ENCODE measurements at places on chromosomes 12 and 14.

GRCh38 chr12:51970904-51971646 lies 19.6 kb downstream of the ACVR1B start:
- peak overlapping the region; percentile 12 for H3K27ac ChIP-seq
- peaks cover under 1% of the 10 kb centered on the region for H3K36me3 ChIP-seq
- H3K27me3 ChIP-seq: no peaks in the 10 kb centered on the region
- H3K4me3 ChIP-seq: no peak overlapping the region
- DNase-seq: no peak

DNA sequence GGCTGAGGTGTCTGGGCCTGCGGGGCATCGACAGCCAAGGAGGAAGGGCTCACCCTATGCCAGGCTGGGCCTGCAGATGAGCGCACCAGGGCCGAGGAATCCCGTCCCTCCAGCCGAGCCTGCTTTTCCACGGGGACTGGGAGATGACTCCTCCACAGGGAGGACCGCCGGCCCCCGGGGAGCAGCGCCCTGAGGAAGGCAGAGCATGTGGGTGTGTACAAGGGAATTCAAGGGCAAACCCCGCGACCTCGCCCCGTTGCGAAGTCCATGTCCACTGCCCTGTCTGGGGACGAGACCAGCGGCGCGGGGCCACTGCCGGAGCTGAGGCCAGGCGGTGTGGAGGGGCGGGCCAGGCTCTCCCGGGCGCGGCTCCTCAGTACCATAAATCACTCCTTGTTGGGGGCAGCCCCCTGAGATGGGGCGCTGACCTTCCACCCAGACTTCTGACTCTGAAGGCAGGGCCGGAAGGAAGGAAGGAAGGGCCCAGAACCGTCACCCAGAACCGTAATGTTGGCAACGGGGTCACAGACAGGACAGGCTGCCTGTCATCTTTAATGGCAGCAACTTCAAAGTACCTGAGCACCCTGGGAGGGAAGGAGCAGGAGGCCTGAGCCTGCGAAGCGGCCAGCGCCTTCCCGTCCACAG lies 52.5 kb downstream of the RNF34 start:
- H3K27ac ChIP-seq: peak overlapping the region; percentile 70
- no peak for DNase-seq
- no peaks in the 10 kb centered on the region for H3K27me3 ChIP-seq
- peak overlapping the region; percentile 34 for H3K4me3 ChIP-seq

GRCh38 chr12:106058256-106059182 lies 80.2 kb downstream of the NUAK1 start:
- H3K4me3 ChIP-seq: no peak overlapping the region
- H3K27ac ChIP-seq: peak overlapping the region; percentile 28
- H3K36me3 ChIP-seq: no peaks in the 10 kb centered on the region
- no peaks in the 10 kb centered on the region for H3K27me3 ChIP-seq

GRCh38 chr12:76108356-76108755 lies 23.9 kb upstream of the NAP1L1 start:
- H3K27me3 ChIP-seq: no peaks in the 10 kb centered on the region
- DNase-seq: no peak
- H3K36me3 ChIP-seq: no peaks in the 10 kb centered on the region
- no peak overlapping the region for H3K27ac ChIP-seq
- no peak overlapping the region for H3K4me3 ChIP-seq
